ENCODE measurements at places on chromosomes 7 and 10. TPM values are rescaled to one million over a fixed set of nuclear protein-coding genes. Genes with fewer than 3 reads are reported as not detected.

GRCh38 chr10:118922226-118922625, 107.3 kb upstream of the NANOS1 start:
- DNase-seq = no peak

GRCh38 chr7:922334-923107, 32.0 kb downstream of the ADAP1 start:
- DNase-seq = peak; percentile 10

DNA sequence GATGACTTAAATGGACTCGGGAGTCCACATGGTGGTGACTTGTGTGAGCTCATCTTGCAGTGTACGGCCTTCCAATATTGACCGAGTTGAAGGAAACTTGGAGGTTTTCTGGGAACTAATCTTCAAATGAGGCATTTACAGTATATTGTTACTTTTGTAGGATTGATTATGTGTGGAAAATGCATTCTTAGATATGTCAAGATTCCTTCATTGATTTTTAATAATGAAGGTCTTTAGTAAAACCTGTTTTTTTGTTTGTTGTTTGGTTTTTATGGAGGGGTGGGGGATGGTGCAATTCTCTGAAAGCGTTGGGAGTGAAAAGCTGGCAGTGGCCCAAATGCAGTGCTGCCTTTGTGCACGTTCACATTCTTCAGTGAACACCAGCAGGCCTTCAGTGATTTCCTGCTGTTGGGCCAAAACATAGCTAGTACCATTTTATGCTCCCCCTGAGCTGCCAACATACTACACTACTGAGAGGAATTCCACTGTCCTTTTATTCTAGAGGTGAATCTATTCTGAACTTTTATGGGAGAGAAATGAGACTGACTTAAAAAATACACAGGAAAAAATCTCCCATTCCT, 50.4 kb downstream of the CCNY start:
- DNase-seq = no peak

GRCh38 chr7:33870120-33870519, 35.2 kb upstream of the BMPER start:
- DNase-seq = no peak

DNA sequence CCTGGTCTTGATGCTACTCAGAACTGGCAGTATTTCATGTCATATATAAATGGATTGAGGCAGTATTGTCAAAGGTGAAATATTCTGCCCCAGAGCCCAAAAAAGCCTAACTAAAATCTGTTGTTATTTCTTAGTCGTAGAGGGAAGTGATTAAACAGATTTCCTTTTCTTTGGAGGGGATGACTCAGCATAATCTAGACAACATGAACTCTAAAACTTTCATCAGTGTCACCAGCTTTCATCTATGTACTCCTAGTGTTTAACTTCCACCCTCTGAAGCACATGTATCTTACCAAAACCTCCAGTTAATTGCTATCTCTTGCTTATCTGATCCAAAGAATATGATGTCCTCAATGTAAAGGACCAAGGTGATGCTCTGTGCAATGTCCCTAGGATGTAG, 97.1 kb upstream of the ARID5B start:
- DNase-seq = no peak

- no peak for DNase-seq
Observed at GRCh38 chr10:3763035-3763456, 22.0 kb downstream of the KLF6 start.

DNA sequence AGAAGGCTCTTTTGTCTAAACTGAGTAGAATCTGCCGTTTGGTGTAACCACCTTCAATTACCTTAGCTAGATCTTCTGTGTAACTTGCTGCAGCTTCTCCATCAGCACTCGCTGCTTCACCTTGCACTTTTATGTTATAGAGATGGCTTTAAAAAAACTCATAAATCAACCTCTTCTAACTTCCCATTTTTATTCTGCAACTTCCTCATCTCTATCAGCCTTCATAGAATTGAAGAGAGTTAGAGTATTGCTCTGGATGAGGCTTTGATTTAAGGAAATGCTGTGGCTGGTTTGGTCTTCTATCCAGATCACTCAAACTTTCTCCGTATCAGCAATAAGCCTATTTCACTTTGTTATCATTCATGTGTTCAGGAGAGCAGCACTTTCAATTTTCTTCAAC, 1131.9 kb upstream of the CELF2 start:
- no peak for DNase-seq

- DNase-seq = no peak
Observed at GRCh38 chr7:816751-817671, 15.3 kb upstream of the SUN1 start.

CLDN3 gene
- total RNA-seq = not detected

TRPV6 gene
- 0.27 TPM for total RNA-seq

UCMA gene
- total RNA-seq = not detected

MXI1 gene
- total RNA-seq = 48.1 TPM

Data from glutamatergic neuron (in vitro differentiated cells).